Activated CD4-positive, CD25-positive, alpha-beta regulatory T cell (primary cell): ENCODE measurements at places on chromosomes 4 and X.

- DNase-seq: no peak
Observed at GRCh38 chrX:28042826-28043564, 61.7 kb upstream of the DCAF8L1 start.

GRCh38 chrX:14777525-14777924 lies 95.3 kb downstream of the FANCB start:
- DNase-seq: no peak

- no peak for DNase-seq
Observed at GRCh38 chr4:140237616-140238350, 83.8 kb upstream of the MAML3 start.

DNA sequence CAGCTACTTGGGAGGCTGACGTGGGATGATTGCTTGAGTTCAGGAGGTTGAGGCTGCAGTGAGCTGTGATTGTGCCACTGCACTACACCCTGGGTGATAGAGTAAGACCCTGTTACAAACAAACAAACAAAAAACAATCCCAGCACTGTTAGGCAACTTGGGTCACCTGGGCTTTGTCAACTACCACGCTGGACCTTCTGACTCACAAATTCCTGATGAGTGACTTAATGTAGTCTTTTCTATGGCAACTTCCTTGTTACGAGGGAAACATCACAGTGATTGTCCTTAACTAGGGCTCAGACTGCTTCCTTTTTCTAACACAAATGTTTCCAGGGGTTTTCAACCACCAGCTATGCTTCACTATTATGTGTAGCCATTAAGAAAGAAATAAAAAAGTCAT lies 128.8 kb upstream of the GPC4 start:
- DNase-seq: no peak

- DNase-seq: no peak
Observed at GRCh38 chr4:1502976-1503375, 96.7 kb upstream of the NKX1-1 start.

DNA sequence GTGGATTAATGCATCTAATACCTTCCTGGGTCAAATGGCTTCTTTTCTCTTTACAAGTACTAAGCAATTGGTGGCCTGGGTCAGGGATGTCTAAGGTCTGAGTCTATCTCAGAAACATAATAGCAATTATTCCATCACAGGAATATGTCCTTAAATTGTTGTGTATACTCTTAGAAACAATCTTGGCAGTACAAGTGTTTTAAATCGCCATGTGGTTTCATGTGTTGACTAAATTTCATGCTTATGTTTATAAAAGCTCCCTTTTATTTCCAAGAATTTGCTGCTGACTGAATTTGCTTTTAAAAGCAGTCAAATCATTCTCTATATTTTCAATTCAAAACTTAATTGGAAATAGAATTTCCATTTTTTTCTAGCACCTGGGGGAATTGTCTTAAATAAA lies 125.3 kb upstream of the PACRGL start:
- no peak for DNase-seq

- no peak for DNase-seq
Observed at GRCh38 chrX:13522811-13523210, 46.6 kb upstream of the EGFL6 start.

DNA sequence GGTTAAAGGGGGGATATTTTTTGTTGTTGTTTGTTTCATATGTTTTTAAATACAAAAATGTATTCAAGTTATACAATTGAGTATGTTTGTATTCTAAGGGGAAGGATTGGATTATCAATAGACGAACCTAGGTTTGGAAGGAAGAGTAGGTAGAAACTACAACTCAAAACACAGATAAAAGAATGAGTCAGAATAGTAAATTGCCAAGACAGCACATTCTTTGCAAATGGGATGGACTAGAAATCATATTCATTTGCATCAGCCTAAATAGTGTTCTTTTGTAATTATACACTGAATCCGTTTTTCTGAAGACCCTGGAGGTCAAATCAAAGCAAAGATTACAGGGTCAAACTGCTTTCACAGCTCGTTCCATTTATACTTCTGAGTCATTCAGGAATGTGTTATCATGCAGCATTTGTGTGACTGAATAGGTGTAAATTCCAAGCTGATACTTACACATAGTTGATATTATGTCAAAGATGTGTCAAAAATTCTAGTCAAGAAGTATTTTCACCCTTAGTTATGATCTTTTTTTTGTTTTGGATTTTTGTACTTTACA lies 273.3 kb upstream of the FAT4 start:
- no peak for DNase-seq

- DNase-seq: no peak
Observed at GRCh38 chr4:177841258-177841657, 399.0 kb upstream of the AGA start.

DNA sequence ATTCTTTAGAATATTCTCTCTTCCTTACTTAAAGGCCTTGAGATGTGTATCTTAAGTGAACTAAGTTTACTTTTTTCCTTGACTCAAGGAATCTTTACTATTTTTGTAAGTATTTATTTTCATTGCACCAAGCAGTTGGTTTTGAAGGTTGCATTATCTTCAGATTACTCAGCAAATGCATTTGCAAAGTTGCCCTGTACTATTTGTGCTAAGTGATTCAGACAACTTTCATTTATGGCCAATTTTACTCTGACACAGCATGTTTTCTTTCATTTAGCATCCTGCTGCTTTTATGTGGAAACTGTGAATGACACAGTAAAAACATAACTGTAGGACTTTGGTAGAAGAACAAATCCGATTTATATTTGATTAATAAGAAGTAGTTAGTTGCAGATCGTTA lies 191.0 kb downstream of the CCSER1 start:
- DNase-seq: no peak
